Hepatocyte (in vitro differentiated cells): ENCODE measurements at places on chromosomes 6 and 20.

GRCh38 chr6:79589701-79590100 lies 41.4 kb upstream of the SH3BGRL2 start:
- DNase-seq: no peak

GRCh38 chr20:35277127-35277526 lies 795 bp downstream of the MMP24OS start:
- no peak for DNase-seq

GRCh38 chr20:22001886-22002285 lies 296.4 kb downstream of the PAX1 start:
- peak; percentile 30 for DNase-seq

DNA sequence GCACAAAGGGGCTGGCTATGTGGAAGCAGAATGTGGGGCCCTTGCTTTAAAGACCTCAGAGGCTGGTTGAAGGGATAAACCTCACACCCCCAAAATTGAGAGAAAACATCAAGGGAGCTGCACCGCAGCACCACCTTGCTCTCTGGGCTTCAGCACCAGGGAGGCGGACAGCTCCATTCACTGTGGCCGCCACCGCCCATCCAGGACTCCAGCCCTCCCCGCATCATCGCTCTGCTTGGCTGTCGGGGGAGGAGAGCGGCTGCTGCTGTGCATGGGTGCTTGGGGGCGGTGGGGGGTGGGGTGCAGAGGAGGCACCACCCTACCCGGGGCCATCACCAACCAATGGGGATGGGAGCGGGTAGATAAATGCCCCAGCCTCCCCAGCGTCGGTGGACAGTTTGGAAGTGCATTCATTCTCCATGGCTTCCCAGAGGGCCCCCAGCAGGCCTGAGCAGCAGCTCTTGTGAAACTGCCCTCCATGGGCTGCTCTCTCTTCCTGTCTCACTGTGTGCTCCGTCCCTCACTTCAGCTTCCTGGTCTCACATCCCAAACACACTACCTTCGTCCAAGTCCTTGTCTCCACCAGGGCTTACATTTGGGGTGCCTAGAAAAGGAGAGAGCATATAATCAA lies 75.7 kb upstream of the BHLHE23 start:
- DNase-seq: peak; percentile 73

- DNase-seq: peak; percentile 78
These were observed at the start of gene SOBP for GRCh38 chr6:107489636-107490565. Gene SOBP (plus strand): TSS chr6:107490117. CDS start chr6:107490617, 500 bp downstream.

DNA sequence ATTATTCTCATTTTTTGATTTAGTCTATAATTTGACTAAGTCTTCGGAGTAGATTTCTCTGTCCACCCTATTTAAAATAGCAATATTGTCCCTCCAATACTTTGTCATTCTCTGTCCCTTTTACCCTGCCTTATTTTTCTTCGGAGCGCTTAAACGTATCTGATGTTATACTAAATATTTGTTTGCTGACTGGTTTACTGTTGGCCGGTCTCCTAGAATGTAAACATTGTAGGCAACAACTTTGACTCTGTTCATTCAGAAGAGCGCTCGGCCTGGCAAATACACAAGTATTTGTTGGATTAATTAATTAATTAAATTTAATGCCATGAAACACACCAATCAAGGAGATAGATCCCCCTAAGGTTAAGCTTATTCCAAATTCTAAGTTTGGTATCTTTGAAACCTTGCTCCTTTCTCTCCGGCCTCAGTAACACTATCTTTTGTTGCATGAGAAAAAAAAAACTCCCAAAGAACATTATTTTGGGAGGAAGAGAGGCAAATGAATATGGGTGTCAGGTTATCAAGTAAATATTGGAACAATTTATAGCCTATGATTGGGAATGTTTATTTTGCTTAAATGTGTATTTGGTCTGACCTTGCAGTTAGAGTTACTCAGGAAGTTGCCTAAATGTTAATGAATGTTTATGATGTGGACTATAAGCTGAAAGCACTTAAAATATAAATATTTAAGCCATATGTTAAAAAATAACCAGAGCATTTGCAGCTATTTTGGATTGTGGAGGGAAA lies 231.1 kb downstream of the SOX4 start:
- DNase-seq: no peak

GRCh38 chr20:7113577-7114466 lies 346.3 kb downstream of the BMP2 start:
- DNase-seq: peak; percentile 73

- DNase-seq: no peak
These were observed 340.3 kb downstream of the EPHA7 start for GRCh38 chr6:93079061-93079460.
